NCI-H1417 treated with DMSO at 0.1 percent for 48 hours (cell line): ENCODE measurements at places on chromosomes 12 and 14.

DNA sequence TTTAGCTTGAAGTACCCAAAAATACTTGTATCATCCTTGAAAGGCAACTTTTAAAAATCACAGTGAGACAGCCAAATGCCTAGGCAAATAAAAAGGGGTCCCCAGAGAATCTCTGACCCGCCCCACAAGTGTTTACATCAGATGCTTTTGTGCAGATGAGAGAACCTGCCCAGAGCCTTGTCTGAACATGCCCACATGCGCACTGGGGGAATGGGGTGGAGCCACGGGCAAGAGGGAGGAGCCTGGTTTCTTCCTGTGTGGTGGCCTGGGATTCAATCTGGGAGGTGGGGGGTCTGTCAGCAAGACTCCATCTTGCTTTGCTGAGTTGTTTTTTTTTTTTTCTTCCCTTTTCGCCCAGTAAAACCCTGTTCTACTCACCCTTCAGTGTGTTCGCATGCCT lies 381.7 kb upstream of the CCDC196 start:
- DNase-seq = no peak

DNA sequence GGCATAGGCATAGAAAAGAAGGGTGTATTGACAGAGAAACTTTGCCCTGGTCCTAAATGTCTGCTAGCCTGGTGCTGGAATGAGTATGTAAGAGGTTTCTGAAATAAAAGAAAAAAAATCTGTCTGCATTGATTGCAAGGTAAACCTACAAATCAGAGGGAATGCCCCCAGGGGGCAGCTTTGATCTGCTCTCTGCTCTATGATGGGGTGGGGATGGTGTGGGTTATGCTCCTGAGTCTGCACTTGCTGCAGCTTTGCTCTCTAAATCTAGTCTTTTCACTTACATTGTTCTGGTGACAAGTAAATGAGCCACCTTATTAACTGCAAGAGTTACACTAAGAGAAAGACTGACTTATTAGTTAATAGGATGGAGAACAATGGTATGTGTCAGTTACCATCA lies 468.4 kb upstream of the STXBP6 start:
- DNase-seq = no peak

- DNase-seq = no peak
Measured at GRCh38 chr14:95065411-95065810, 91.9 kb downstream of the DICER1 start.

- DNase-seq = no peak
Measured at GRCh38 chr14:65164068-65164824, 61.9 kb upstream of the MAX start.

DNA sequence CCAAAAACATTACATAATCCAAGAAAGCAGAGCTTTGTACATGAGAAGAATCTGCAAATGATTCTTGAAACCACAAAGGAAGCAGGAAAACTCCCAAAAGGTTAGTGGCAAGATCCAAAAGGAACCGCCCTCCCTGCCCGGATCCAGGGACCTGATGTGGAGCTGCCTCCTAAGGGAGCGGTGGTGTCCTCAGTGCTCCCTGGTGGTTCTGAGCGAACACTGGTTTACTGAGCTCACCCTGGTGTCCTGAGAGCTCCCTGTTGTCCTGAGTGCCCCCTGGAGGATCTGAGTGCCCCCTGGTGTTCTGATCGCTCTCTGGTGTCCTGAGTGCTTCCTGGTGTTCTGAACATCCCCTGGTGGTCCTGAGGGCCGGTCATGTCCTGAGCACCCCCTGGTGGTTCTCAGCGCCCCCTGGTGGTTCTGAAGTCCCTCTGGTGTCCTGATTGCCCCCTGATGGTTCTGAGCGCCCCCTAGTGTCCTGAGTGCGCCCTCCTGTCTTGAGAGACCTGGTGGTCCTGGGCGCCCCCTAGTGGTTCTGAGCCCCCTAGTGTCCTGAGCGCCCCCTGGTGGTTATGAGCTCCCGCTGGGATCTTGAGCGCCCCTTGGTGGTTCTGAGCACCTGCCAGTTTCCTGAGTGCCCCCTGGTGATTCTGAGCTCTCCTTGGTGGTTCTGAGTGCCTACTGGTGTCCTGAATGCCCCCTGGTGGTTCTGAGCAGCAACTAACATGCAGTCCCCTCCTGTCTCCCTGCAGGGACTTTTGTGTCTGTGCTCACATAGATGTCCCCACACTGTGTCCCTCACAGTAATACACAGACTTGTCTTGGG lies 891.1 kb downstream of the TMEM121 start:
- DNase-seq = no peak

GRCh38 chr12:112011685-112012084 lies 1.3 kb downstream of the TMEM116 start:
- no peak for DNase-seq

DNA sequence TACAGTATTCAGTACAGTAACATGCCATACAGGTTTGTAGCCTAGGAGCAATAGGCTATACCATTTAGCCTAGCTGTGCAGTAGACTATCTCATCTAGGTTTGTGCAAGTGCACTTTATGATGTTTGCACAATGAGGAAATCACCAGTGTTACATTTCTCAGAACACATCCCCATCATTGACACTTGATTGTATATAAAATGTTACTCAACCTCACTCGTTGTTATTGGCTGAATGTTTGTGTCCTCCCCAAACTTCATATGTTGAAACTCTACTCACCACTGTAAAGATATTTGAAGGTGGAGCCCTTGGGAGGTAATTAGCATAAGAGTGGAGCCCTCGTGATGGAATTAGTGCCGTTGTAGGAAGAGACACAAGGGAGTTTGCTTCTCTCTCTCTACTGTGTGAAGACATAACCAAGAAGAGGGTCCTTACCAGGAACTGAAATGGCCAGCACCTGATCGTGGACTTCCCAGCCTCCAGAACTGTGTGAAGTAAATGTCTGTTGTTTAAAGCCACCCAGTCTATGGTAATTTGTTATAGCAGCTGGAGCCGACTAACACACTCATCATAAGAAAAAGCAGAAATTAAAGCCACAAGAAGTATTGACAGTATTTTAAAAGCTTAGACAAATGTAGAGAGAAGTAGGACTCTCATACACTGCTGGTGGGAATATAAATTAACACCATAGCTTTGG lies 3.2 kb upstream of the MED13L start:
- no peak for DNase-seq

GRCh38 chr14:45114327-45114726 lies 20.0 kb downstream of the FKBP3 start:
- DNase-seq = no peak

GRCh38 chr12:26331960-26332359 lies 136.6 kb downstream of the SSPN start:
- DNase-seq = no peak

- DNase-seq = no peak
Measured at GRCh38 chr12:20280515-20280914, 87.8 kb upstream of the PDE3A start.

DNA sequence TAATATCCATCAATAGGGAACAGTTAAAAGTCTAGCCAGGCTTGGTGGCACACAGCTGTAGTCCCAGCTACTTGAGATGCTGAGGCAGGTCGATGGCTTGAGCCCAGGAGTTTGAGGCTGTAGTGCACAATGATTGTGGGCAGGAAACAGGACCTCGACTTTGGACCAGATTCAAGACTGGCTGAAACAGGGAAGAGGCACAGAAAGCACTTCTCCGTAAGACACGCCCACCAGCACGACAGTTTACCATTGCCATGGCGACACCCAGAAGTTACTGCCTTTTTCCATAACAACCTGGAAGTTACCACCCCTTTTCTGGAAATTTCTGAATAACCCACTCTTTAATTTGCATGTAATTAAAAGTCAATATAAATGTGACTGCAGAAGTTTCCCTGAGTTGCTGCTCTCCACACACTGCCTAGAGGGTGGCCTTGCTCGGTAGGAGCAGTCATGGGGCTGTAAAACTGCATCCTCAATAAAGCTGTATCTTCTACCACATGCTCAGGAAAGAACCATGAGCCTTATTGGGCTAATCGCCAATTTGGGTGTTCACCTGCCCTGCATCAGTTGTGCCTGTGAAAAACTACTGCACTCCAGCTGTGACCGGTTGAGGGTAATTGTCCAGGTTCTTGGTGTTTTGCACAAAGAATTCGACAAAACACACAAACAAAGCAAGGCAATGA lies 4.6 kb upstream of the LRRC23 start:
- DNase-seq = no peak

GRCh38 chr14:80426683-80427082 lies 215.4 kb upstream of the DIO2 start:
- no peak for DNase-seq

DNA sequence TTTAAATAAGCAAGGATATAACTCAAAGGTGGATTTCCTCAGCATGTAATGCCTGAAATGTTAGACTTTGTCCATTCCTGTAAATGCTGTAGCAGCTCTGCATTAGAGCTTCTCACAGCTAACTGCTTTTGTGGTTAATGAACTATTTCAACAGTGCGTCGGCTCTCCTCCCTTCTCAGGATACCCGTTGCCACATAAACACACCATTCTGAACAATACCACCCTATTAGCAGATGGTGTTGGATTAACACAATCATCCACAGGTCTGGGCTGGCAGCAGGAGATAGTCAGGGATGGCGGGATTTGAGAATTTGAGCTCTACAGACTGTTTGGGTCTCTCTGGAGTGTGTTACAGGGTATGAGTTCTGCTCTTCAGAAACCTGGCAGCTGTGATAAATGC lies 33.5 kb upstream of the C12orf42 start:
- DNase-seq = no peak

DNA sequence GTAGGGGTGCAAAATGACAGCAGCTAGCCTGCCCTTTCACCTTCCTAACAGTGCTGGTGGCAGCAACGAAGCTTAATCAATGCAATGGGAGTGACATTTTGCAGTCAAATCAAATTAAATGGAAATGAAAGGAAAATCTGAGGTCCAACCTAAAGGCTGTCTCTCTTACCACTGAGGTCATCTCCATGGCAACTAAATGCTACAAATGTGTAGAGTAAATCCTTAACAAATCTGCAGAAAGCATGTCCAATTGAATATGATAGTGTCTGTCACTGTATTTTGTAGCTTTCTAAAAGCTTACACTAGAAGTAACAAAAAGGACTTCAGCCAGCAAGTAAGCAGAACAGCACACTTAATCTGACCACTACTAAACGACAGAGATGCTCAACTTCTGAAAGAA lies 488.8 kb downstream of the BCAT1 start:
- DNase-seq = no peak

DNA sequence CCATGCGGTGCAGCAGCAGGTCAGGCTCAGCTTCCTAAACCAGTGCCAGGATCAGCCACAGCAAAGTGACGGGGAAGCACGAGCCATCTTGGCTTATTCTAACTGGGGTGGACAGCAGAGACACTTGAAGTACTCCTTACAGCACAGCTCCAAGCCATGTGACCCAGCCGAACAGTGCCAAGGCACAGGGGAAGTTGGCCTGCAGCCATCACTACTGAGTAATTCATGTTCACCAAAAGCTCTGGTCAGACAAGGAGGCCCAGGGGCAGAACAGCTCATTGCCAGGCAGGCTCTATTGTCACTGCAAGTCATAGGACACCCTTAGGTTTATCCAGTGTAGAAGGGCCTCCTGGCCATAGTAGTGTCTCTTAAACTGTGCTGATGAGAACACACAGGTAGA lies 23.4 kb upstream of the SLC35F4 start:
- no peak for DNase-seq

- no peak for DNase-seq
Measured at GRCh38 chr12:31033681-31034080, 40.0 kb upstream of the DDX11 start.

GRCh38 chr12:51407604-51408003 lies 16.4 kb upstream of the GALNT6 start:
- DNase-seq = no peak

DNA sequence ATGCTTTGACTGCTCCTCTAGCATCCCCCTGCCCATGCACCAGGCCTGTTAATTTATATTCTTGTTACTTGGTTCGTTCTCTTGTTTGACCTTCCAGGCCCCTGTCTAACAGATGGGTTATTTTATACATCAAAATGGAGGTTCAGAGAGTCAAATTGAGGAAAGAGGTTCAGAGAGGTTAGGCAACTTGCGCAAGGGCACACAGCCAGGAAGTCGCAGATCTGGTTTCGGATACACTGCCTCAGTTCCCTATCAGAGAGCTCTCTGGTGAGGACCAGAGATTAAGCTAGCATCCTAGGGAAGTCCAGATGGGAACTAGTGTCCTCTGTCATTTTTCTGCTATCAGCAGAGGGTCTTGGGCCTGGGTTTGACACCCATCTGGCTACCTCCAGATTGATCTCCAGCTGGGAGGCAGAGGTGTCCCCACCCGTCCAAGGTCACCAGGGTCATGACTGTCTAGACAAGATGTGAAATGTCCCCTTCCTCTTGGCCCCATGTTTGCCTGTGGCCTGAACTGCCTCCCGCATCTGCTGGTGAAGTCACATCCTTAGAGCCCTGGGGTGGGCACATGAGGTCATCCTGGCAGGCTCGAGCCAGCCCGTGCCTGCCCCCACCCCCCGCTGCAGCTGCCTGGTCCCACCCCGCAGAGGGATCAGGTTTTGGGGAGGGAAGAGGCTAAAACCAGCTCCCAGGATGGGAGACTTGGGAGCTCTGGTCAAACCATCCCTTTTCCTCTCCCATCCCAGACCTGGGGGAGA lies 84.3 kb upstream of the NCOR2 start:
- DNase-seq = no peak

DNA sequence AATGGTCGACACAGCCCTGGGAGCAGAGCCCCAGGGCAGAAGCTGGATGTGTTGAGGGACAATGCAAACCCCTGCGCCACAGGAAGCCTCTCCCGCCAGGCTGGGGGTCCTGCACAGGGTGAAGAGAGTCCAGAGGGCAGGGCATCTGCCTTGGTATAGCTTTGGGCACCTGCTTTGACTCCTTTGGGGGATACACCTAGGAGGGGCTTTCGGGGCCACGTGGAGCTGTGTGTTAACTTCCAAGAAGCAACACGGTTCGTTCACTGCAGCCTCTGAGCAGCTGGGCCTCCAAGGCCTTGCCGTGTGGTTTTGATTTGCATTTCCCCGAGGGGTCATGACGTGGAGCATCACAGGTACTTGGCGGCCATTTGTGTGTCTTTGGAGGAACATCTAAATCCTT lies 5.8 kb upstream of the PUS1 start:
- DNase-seq = no peak

- DNase-seq = no peak
Measured at GRCh38 chr12:121966959-121967358, 48.6 kb downstream of the CFAP251 start.
